ENCODE measurements at places on chromosomes 2 and 18. TPM values are rescaled to one million over a fixed set of nuclear protein-coding genes. Genes with fewer than 3 reads are reported as not detected.

ARID5A gene
- total RNA-seq, result 7.9 TPM

ZC3H15 gene
- 63.6 TPM for total RNA-seq

GCKR gene
- total RNA-seq, result 0.77 TPM

GPAT2 gene
- total RNA-seq, result 0.79 TPM

CHRNG gene
- 0.06 TPM for total RNA-seq

ITGB6 gene
- 1.4 TPM for total RNA-seq

RMND5A gene
- total RNA-seq, result 49.6 TPM

RNU2-63P gene
- total RNA-seq, result 30.7 TPM

PRSS56 gene
- total RNA-seq, result 0.89 TPM

AFF3 gene
- 44.6 TPM for total RNA-seq

RIF1 gene
- 66.1 TPM for total RNA-seq

GPR148 gene
- total RNA-seq, result not detected

STPG4 gene
- 0.44 TPM for total RNA-seq

MBD2 gene
- total RNA-seq, result 22.5 TPM
